ENCODE measurements at places on chromosomes 12 and 14. TPM values are rescaled to one million over a fixed set of nuclear protein-coding genes. Genes with fewer than 3 reads are reported as not detected.

ADCY4 gene
- total RNA-seq, result 35.2 TPM

GRCh38 chr12:109027767-109028166 is 6.9 kb upstream of the SVOP start:
- DNase-seq, result no peak

GRCh38 chr14:91867316-91867988 is at the start of gene TC2N:
Gene TC2N (minus strand): TSS chr14:91867536. CDS start chr14:91813769, 53,767 bp downstream.
- DNase-seq, result no peak

RNASE3 gene
- 0.48 TPM for total RNA-seq

DNA sequence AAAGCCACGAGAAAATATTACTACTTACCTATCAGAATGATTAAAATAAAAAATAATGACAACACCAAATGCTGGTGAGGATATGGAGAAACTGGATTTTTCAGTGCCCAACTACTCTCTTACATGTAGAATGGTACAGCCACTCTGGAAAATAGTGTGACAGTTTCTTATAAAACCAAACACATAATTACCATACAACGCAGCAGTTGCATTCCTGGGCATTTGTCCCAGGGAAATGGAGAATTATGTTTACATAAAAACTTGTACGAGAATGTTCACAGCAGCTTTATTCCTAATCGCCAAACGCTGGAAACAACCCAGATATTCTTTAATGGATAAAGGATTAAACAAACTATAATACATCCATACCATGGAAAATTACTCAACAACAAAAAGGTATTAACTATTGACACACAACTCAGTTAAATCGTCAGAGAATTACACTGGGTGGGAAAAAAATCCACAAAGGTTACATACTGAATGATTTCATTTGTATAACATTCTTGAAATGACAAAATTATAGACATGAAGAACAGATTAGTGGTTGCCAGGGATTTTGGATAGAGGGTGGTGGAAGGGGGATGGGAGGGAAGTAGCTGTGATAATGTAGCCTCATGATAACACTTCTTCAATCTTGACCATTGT is 35.4 kb downstream of the TAOK3 start:
- DNase-seq, result no peak

DNA sequence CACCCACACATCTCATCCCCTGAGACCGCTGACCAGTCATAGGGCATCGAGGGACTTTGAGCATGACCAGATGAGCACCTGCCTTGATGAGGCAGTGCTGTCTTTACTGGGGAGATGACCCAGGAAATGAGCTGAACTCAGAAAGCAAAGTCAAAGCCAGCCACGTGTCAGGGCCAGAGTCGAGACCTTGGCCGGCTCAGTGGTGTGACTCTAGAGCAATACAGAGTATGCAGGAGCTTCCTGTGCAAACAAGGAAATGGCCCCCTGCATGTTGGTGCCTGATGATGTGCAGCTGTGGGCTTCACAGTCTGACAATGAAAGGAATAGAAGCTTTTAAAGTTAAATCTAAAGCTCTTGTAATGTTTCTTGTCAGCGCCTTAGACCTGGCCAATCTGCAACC is 332.9 kb downstream of the PCNX1 start:
- no peak for DNase-seq

DNA sequence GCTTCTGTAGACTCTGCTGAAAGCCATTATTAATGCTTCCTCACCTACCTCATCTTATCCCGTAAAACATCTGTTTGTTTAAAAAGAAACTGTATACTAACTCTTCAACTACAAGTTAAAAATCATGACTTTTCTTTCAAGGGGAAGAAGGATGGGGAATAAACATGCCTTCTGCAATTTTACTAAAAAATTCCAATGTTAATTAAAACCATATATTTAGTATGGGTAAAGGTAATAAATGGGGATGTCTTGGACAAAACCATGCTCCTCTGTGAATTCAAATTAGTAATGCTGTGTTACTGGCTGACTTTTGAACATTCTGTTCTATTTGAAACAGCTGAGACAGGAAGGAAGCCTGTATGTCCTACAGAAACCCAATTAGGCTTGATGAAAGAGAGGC is 311.1 kb upstream of the DIO2 start:
- no peak for DNase-seq

ERP29 gene
- 30.4 TPM for total RNA-seq

CLEC6A gene
- not detected for total RNA-seq

GRCh38 chr14:57168138-57168679 is 100.5 kb downstream of the EXOC5 start:
- no peak for DNase-seq

DNA sequence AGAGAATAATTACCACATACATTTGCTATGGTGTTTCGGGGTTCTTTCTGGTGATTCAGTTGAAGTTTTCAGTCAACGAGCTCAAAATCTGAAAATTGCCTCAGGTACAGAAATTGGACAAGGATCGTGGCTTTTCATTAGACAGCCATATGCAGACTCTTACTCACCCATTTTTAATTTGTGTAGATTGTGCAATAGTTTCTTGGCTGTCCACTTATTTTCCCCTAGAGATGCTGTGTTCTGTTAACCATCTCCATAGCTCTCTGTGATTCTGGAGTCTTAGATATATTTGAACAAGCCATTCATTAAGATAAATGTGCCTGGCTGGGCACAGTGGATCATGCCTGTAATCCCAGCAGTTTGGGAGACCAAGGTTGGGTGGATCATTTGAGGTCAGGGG is 497.1 kb upstream of the RPL10L start:
- no peak for DNase-seq

DNA sequence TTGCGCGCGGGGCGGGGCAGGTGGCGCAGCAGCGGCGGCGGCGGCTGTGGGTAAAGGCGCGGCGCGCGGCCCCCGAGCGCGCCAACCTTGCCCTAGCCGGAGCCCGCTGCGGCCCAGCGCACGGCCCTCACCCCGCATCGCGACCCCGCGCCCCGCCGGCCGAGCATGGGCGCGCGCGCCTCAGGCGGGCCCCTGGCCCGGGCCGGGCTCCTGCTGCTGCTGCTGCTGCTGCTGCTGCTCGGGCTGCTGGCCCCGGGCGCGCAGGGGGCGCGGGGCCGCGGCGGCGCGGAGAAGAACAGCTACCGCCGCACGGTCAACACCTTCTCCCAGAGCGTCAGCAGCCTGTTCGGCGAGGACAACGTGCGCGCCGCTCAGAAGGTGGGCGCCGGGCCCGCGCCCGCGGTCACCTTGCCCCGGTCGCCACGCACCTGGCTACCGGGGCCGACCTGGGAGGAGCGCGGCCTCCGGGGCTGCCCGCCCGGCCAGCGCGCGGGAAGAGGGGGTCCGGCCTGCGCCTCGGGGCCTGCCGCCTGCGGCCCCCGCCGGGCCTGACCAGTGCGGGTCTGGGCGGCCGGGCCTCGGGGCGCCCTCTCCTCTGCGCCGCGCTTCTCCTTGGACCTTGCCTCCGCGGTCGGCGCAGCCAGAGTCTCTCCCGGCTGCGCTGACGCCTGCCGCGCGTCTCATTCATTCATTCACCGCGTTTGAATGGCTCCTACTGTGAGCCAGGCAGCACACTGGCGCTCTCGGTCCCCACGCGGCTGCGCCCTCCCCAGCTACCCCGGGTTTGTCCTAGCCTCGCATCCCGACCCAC is at the start of gene BRI3BP:
TSS of gene BRI3BP (plus strand) at position 20 of the 811 bp plus-strand sequence. CDS start at position 166, 146 bp downstream.
- DNase-seq, result no peak

GPR68 gene
- total RNA-seq, result 3.2 TPM

CLEC4D gene
- 2.7 TPM for total RNA-seq

MSRB3 gene
- total RNA-seq, result 299 TPM

- DNase-seq, result no peak
Observed at GRCh38 chr12:61385771-61386170, 874.4 kb upstream of the USP15 start.

DNA sequence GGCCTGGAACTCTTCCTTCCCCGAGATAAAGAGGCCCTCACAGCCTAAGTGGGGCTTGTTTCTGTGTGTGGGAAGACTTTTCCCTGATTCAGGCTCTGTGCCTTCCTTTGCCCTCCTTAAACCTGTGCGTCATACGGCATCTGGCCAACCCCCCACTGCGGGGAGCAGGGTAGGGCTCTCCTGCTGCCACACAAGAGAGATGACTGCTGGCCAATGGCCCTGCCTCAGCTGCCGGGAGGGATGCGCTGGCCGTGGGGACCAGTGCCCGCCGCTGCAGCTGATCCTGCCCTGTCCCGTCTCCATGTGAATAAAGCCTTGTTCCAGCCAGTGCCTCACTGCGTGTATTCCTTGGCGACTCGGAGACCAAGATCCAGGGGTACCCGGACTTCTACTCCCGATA is 42.5 kb upstream of the BEGAIN start:
- no peak for DNase-seq

TTC7B gene
- 60.5 TPM for total RNA-seq

GRCh38 chr14:36767603-36768281 is 106.1 kb downstream of the PAX9 start:
- no peak for DNase-seq

DNA sequence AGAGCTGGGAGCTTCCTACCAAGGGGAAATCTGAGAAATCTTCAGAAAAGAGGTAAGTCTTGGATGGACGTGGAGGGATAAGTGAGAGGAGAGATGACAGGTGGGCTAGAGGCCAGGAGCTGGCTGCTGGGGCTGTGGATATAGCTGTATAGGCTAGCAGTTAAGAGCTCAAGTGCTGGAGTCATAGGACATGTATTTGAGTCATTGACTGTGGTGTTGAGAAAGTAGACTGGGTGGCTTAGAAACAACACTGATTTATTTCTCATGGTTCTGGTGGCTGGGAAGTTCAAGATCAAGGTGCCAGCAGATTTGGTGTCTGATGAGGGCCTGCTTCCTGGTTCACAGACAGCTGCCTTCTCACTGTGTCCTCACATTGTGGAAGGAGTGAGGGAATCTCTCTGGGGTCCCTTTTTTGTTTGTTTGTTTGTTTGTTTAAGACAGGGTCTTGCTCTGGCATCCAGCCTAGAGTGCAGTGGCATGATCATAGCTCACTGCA is 151.1 kb upstream of the FUT8 start:
- no peak for DNase-seq

POTEM gene
- total RNA-seq, result not detected

GRCh38 chr14:80933282-80933681 is 8.3 kb downstream of the CEP128 start:
- DNase-seq, result no peak

CMA1 gene
- total RNA-seq, result 2.4 TPM

LRP1-AS gene
- not detected for total RNA-seq

- DNase-seq, result peak; percentile 32
Observed at GRCh38 chr14:23437133-23438100, 2.0 kb upstream of the MYH7 start.

DNA sequence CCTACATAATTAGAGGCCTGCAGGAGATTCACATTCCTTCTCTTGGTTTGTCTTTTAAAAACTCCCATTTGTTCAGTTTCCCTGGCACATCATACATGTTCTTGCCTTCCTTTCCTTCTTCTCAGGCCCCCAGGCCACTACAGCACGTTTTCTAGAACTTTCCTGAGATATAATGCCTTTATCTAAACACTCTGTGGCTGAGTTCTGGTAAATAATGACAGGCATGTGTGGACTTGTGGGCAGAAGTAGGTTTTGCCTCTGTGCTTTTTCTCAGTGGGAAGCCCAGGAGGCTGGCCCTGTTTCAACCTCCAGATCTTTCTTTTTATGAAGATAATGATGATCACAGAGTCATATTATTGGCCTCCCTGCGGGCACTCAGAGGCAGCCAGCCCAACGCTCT is 117.2 kb downstream of the TMX1 start:
- no peak for DNase-seq

SLC7A8 gene
- 31.0 TPM for total RNA-seq

GRCh38 chr12:131137836-131138637 is 184.3 kb downstream of the ADGRD1 start:
- DNase-seq, result no peak

- no peak for DNase-seq
Observed at GRCh38 chr12:113203852-113204760, 17.2 kb upstream of the TPCN1 start.

MSI1 gene
- 1.0 TPM for total RNA-seq

LRFN5 gene
- total RNA-seq, result 0.74 TPM

- DNase-seq, result no peak
Observed at GRCh38 chr12:107929436-107929835, 154.9 kb downstream of the ASCL4 start.

RASSF8 gene
- total RNA-seq, result 113 TPM

LGR5 gene
- total RNA-seq, result 1.3 TPM

DNA sequence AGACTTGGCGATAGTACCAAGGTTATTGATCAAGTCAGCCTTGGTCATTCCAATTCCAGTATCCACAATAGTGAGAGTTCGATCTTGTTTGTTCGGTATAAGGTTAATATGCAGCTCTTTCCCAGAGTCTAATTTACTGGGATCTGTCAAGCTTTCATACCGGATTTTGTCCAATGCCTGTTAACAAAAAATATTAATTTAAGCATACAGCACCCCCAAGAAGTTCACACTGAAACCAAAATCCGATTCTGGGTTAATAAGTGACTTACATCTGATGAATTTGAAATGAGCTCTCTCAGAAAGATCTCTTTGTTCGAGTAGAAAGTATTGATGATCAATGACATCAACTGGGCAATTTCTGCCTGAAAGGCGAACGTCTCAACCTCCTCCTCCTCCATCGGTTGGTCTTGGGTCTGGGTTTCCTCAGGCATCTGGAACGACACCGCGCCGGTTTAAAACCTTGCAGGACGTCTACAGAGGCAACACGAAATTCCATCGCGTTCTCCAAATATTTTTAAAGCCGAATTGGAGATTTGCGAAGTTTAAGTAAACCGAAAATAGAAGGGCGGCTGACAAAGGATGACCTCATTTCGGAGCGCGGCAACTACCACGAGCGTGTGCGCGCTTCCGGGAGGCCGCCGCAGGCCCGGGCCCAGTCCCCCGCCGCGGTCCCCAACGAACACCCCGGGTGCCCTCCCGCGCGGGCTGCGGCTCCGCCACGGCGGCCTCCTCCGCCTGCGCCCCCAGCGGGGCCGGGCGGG is 716 bp downstream of the HSP90AA1 start:
- DNase-seq, result no peak

- DNase-seq, result no peak
Observed at GRCh38 chr12:31964280-31964679, 5.1 kb downstream of the RESF1 start.

- no peak for DNase-seq
Observed at GRCh38 chr12:45615268-45615667, 114.2 kb upstream of the ARID2 start.

GRCh38 chr12:12436831-12437345 is 80.0 kb downstream of the BORCS5 start:
- DNase-seq, result no peak

DNA sequence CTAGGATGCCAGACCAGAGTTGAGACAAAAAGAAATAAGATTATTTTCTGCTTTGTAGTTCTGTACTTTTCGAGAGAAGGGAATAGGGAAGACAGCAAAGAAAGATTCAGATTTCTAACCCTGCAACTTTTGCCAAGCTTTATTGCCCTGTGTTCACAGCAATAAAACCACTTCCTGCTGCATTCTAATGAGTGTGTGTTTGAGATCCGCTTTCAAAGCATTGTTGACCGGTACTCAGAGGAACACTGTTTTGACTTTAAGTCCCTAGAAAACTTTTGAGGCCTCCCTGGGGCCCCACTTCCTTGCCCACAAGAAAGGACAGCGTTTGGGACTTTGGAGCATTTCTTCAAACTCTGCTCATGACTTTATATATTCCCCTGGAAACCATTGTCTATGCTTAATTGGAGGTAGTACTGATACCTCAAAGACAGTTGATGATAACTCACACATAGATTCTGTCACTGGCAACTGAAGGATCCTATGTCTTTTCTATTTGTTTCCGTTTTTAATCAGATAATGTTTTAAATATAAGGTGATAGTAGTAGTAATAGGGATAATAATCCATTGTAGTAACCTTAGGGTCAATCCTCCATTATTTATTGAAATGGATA is 1.3 kb downstream of the RNASE6 start:
- no peak for DNase-seq
